ENCODE measurements at places on chromosomes 2 and 18.
A peak's percentile ranks its signal among the peaks of the same experiment; 100 is the strongest.

DNA sequence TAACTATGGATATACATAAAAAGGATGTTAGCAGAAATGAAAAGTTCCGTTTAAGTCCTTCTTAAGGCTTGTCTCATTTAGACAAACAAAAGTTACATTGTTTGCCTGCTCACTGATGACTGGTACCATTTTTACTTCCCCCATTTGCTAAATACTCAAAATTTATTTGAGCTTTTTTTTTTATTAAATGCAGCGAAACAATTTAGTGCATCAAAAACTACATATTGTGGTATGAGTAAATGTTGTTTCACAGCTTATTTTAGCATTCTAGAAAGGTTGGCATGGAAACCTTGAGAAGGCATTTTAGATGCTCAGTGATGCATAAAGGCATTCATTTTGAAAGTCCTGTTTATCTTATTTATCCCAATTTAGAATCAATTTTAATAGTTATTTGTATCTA, 100.0 kb downstream of the MAP2 start:
- DNase-seq = no peak

DNA sequence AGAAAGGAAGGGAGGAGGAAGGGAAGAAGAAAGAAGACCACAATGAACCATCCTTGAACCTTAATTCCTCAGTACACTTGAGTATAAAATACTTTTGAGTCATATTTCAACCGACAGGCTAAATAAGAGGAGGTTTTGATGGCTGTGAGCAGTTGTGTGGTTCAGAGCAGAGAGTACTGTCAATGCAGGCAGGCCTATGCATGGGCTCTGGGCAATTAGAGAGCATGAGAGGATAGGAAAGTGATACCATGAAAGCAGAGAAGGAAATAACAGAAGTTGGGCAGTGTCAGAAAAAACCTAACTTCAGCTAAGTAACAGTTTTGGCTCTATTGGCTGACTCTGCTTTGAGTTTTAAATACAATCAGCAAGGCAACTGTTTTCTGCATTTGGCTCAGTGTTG, 123.6 kb upstream of the STK17B start:
- no peak for DNase-seq

DNA sequence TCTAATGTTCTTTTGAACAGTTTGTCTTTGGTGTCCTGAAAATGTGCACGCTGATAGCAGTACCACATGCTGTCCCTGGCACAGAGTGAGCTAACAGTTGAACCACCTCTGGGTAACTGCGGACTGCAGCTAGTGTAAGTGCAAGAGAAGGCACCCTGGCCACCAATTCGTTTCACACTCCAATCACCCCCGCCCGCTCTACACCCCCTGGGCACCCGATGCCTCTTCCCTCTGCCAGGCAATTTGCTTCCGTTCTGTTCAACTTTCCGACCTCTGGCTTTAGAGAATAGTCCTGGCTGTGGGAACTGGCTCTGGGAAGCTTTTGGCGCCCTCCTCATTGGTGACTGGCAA, 1.4 kb downstream of the DOCK10 start:
- no peak for DNase-seq

DNA sequence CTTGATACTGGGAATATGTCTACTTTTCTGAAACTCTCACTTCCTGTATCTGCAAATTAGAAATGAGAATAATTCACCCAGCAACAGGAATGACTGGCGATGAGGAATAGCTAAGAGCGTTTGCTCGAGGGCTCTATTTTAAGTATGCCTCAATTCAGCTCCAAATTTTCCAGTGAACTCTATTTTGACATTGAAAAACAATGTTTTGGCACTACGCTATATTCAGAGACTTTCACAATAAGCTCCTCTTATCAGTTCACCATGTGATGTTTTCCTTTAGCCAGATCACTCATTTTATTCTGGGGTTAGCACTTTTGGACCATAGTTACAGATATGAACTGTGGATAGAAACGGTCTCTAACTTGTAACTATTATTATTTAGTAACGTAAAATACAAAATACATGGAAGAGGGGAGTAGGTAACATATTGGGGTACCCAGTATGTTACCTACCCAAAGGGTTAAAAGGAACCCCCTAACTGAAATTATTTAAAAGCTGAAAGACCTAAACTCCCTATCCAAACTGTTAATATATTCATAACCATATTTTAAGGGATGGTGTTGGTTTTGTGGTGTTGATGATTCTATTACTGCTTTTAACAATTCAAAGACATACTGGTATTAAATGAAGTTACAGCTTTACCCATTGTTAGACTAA, 28.1 kb downstream of the SLC40A1 start:
- DNase-seq = no peak

DNA sequence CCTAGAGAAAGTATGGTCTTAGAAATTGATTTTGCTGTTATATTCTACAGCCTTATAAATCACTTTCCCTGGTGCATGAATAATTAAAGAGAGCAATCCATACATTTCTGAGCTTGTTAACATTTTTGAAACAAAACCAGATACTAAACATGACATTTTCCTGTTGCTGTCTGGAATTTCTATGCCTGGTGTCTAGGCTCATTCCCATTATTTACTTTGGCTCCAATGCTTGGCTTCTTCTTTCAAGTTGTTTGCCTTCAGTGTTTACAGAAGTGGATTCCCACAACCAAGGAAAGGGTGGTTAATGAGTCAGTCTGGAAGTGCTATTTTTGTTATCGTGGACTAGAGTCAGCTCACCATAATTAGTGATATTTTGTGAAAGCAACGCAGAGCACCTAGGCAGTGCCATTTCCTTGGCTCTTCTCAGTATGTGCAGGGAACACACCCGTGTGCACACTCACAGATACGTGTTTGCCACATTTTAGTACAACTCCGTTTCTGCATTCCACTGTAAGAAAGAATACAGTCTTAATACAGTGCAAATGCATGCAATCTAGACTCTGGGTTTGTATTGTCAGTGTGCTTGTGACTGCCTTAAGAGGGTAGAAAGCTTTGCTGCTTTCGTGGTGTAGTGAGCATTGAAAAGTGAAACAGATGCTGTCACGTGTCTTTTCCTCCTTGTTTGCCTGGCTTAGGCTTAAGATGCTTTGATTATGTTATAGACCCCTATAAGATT, 185.0 kb upstream of the RASGRP3 start:
- peak; percentile 84 for DNase-seq

- no peak for DNase-seq
Observed at GRCh38 chr2:182132605-182133004, 147.0 kb downstream of the PPP1R1C start.

GRCh38 chr2:38698467-38699003, 32.6 kb downstream of the GALM start:
- DNase-seq = no peak

DNA sequence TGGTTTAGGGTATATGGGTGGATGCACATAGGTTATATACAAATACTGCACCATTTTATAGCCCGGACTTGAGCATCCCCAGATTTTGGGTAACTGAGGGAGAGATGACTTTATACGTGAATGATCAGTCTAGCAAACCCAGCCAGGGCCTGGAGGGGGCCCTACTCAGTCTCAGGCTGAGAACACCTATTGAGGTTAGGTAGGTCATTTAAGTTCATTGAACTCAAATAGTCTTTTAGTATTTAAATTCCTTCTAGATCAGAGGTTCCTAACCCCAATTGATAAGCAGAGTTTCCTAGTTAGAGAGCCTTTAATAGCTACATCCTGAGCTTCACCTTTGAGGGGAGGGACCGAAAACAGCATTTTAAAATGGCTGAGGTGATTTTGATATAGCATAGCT, 487.0 kb downstream of the DCC start:
- no peak for DNase-seq

DNA sequence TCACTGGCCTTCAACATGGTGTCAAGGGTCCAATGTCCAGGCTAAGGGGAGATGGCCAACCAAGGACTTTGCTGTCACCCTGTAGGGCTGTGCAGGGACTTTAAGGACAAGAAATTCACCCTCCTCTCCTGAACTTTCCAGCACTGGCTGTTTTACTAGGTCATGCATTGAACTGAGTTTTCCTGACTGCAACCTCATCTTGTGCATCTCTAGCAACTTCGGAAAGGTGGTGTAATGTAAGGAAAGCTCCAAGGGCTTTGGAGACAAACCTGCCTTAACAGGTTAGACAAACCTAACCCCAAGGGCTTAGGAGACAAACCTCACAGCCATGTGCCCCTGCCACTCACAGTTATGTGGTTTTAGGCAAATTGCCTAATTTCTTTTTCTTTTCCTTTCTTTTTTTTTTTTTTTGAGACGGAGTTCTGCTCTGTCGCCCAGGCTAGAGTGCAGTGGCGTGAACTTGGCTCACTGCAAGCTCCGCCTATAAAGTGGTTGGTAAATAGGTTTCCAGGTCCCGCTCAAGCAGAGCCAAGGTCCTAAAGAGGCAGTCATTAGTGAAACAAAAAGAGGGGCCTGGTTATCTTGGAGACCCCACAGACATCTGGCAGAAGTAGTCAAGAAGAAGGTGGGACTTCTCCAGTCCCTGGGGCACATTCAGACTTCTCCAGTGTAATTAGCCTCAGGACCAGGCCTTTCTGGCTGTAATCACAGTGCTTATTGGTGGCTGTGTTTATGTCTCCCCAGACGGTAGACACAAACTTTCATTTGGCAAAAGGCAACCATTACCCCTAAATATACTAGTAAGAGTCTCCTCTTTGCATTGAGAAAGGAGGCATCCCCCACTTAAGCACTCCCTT, 37.6 kb upstream of the PMAIP1 start:
- peak; percentile 90 for DNase-seq

DNA sequence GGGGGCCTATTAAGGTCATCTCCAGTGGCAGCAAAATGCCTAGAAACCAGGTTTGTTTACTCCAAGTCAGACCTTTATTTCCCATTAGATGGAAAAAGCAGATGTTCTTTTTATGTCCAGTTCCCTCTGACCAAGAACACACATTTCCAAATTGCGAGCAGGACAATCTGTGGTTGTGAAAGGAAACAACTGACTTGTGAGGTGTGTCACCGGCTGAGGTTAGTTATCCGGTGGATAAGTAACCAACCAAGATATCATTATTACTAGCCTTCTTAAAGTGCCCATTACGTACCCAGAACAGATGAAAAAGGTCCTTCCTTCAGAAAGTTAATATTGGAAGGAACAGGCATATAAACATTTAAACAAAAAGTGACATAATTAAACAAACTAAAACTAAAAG, 112.9 kb downstream of the THADA start:
- peak; percentile 41 for DNase-seq

DNA sequence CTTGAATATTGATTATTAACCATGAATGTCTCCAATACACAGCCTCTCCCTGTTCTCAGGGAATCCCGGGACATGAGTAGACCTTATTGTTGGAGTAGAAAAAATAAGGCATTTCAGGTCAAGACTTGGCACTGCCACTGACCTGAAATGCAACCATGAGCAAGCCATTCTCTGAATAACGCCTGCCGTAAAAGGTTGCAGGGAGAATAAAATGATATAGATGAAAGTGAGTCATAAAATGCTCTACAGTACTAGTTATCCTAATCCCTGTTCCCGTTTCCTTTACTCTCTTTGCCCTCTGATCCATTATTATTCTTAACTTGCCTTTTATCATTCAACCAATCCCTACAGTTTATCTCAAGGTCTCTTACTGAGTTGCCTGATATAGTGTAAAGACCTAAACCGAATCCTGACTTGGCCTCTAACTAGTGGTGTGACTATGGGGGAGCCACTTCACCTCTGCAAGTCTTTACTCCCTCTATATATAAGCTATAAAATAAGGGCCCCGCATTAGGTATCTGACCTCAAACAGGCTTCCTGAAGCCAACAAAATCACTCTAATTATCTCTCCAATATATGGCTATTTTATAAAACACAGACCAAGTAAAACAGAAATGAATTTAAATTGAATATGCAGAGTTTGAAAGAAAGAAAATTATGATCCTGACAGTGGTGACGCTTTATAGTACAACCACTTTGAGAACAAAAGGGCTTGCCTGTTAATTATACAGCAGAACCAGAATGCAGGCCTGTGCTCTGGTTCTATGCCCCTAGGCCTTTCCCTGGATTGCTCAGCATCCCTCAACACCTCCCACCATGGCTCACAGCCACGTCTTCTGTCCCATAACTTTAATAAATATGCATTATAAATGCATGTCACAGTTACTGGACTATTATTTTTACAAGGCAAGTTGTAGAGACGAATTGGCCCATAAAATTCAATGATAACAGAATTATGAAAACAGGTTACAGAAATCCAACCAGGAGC, 183.1 kb downstream of the STK39 start:
- peak; percentile 57 for DNase-seq

GRCh38 chr2:207640661-207641060, 15.5 kb upstream of the METTL21A start:
- no peak for DNase-seq

- no peak for DNase-seq
Observed at GRCh38 chr2:172207911-172208310, 105.2 kb upstream of the DLX2 start.

GRCh38 chr18:13107074-13107473, 111.5 kb upstream of the LDLRAD4 start:
- DNase-seq = no peak

GRCh38 chr18:50044402-50044801, 150.5 kb downstream of the MYO5B start:
- no peak for DNase-seq

- DNase-seq = no peak
Observed at GRCh38 chr2:193542762-193543161, 1348.0 kb upstream of the TMEFF2 start.

DNA sequence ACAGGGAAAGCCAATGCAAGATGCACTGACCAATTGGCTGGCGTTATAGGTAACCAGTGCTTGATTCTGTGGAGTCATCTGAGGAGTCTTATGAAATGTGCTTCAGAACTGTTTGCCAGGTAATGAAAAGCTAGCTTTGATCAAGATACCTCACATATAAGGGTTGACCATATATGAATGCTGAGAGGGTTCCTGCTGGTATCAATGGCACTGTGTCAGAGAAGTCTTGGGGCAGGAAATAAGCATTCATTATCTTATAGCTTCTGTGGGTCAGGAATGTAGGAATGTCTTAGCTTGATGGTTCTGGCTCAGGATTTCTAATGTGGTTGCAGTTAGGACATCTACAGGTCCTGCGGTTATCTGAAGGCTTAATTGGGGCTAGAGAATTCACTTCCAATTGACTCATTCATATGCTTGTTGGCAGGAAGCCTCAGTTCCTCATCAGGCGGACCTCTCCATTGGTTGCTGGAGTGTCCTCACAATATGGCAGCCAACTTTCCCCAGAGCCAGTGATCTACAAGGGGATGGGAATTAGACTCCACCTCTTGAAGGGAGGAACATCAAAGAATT, 22.1 kb upstream of the TCF7L1 start:
- DNase-seq = no peak

DNA sequence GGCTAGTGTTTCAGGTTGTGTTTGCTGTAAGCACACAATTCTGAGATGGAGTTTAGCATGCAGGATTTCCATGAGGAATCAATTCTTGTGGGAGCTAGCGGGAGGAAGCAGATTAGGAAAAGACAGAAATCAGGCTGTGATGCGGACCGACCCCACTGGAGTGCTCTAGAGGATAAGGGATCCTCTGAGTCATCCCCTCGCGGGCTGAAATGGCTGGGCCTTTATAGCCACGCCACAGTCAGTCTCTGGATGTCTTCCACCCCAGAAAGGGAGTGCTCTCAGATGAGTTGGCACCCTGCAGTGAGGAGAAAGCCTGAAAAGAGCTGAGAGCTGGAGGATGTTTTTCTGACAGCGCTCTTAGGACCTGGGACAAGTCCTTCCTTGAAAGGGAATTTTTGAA, 102.4 kb downstream of the GALNT3 start:
- DNase-seq = no peak

GRCh38 chr2:31922542-31923408, 88.0 kb downstream of the MEMO1 start:
- peak; percentile 82 for DNase-seq

GRCh38 chr2:160125828-160126227, 63.4 kb upstream of the PLA2R1 start:
- DNase-seq = no peak

Data from epithelial cell of esophagus (primary cell).